OCI-M1 (cell line): ENCODE measurements at places on chromosomes 16 and 17.

DNA sequence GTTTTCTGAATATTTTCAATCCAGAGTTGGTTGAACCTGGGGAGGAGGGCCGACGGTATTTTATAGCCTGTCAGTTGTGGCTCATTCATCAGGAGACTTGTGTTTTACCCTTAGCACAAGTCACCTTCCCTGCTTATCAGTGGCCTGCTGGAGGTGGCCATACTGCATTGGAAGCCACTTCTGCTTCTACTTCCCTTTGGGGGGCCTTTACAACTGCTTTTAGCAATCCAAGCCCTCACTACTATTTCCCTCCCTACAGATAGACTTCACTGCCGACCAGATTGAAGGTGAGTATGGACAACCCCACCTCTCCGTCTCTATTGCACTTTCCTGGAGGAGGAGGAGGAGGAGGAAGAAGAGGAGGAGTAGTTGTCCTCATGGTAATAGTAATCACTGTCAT is 4.4 kb downstream of the MYL4 start:
- DNase-seq = peak; percentile 65

- no peak for DNase-seq
Measured at GRCh38 chr17:56583772-56584171, 9.7 kb upstream of the NOG start.

DNA sequence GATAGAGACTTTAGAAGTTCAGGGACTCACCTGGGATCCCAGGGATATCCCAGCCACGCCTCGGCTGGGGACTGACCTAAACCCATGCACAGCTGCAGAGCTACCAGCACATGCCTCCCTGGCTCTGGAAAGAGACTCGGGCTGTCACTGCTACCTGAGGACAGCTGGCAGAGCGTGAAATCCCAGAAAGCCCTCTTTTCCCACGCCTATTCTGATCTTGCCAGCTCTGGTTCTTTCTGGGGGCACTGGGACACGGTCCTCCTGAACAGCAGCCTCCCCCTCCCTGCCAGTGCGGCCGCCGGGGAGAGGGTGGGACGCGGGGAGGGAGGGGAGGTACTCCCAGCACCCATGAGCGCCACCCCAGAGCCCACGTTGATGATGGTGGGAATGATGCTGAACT is 10.8 kb downstream of the P2RX5 start:
- no peak for DNase-seq

DNA sequence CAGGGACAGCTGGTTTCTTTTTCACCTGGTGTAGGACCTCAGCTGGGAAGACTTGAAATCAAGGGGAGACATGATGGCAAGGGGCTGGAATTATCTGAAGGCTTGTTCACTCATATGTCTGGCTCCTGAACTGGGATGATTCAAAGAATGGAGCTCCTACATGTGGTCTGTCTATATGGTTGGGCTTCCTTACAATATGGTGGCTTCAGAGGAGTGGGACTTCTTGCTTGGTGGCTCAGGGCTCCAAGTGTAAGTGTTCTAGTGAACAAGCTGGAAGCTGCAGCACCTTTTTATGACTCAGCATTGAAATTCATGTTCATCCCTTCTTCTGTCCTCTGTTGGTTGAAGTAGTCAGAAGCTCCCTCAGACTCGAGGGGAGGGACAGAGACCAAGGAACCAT is 127.9 kb downstream of the MSI2 start:
- peak; percentile 19 for DNase-seq

DNA sequence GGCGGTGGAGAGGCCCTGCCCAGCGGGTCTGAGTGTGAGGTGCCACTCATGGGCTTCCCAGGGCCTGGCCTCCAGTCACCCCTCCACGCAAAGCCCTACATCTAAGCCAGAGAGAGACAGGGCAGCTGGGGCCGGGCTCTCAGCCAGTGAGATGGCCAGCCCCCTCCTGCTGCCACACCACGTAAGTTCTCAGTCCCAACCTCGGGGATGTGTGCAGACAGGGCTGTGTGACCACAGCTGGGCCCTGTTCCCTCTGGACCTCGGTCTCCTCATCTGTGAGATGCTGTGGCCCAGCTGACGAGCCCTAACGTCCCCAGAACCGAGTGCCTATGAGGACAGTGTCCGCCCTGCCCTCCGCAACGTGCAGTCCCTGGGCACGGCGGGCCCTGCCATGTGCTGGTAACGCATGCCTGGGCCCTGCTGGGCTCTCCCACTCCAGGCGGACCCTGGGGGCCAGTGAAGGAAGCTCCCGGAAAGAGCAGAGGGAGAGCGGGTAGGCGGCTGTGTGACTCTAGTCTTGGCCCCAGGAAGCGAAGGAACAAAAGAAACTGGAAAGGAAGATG is 11.2 kb downstream of the VASN start:
- no peak for DNase-seq

GRCh38 chr16:13633391-13633861 is 286.5 kb upstream of the ERCC4 start:
- DNase-seq = no peak

DNA sequence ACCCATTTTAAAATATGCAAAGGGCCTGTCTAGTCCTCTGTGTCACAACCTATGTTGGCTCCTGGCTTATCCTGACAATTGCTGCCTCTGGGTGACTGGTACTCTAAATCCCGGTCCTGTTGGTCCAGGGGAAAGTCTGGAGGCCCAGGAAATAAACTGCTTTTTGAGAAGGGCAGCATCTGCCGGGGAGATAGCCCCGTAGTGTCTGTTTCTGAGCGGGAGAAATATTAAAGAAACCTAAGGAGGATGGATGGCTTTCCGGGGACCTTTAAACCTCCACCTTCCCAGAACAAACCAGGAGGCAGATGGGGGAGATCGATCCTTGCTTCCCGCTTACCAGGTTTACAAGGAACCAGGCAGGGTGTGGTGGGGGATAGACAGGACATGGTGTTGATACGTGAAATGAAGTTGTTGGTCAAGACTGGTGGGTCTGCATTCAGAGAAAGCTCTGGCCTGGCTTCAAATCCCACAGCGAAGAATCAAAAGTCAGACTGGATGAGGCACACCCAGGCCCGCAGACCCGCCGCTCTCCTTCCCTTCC is 3.8 kb downstream of the HOXB2 start:
- DNase-seq = peak; percentile 75

DNA sequence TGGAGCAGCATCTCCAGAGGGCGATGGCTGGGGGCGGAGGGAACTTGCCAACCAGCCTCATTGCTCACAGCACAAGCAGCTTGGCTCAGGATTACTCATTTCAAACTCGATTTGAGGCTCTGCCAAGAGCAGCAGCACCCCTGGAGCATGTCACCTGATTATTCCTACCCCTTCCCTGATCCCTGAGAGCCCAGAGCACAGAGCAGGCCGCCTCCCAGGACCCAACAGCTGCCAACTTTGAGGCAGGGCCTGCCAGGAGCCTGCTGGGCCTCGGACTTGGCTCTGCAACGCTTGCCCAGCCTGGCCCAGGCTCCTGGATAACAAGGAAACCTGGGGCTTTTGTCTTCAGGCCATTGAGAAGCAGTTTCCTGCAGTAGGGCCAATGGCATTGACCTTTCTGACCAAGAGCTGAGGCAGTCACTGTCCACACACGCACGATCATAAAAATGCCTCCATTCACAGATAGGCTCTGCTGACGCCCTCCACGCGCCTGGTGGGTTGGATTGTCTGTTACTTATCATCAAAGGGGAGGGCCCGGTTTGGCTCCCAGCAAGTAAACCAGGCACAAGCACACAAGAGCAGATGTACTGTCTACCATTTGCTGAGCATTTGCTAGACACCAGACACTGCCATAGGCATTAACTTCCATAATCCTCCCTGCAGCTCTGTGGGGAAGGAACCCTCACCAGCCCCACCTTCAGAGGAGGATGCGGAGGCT is 406.6 kb upstream of the EEF2KMT start:
- no peak for DNase-seq

GRCh38 chr17:3512505-3513171 is 36.8 kb downstream of the ASPA start:
- no peak for DNase-seq

DNA sequence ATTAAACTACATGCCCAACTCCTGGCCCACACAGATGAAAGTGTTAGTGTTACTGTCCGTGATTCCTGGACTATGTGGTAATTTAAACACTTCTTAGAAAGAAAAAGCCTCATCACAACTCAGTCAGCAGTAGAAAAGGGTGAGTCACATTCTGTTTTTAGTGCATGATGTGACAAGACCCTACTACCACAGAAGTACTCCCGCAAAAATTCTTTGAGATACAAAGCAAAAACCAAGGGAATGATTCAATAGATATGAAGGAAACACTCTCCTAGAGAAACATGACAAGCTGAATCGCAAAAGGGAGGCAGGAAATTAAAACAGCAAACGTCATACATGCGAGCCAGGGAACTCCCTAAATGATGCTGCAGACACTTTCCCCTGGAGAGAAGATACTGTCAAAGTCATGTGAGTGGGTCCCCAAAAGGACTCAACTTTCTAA is 14.4 kb downstream of the SNN start:
- no peak for DNase-seq

DNA sequence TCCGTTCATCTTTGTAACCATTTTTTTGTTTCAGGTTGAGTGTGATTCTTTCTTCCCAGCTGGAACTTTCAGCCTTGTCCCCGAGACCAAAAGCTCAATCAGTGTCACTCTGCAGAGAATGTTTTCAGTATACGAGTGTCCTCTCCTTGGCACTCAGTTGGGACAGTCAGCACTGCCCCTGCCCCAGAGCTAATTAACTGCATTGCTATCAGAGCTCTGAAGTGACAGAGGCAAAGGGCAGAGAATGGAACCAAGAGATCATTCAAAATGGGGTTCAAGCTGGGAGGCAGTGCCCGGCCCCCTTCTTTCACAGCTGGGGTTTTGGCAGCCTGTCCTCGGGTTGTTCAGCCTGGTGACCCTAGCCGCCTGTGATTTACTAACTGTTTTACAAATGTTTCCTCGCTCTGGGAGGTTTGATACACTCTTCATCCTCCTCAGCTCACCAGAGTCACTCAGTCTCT is 195.9 kb upstream of the TBX2 start:
- no peak for DNase-seq

DNA sequence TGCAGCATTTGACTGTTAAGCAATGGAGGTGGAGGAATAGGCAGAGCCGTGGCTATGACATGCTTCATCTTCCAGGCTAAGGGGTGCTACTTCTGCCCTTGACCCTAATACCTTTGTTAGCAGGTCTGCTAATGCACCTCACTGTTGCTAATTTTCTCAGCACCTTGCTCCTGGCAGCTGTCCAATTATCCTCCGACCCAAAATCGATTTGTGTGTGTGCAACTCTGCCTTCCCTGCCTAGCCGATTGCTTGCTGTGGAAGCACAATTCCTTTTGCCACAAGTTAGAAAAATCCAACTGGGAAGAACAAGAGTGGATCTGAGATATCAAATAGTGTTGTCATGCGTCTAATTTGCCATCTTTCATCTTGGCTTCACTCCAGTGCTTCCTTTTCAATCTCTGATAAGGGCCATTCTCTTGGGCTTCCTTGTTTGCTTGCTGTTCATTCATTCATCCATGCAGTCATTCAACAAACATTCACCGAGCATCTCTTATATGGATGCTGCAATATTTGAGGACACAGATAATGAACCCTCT is 422.8 kb downstream of the RBFOX1 start:
- no peak for DNase-seq
